Colonic mucosa (tissue), 4 donors: ENCODE measurements at places on chromosomes 2 and 18. TPM values are rescaled to one million over a fixed set of nuclear protein-coding genes. Genes with fewer than 3 reads are reported as not detected.

The SPAST gene
- total RNA-seq: 15.9 TPM

DNA sequence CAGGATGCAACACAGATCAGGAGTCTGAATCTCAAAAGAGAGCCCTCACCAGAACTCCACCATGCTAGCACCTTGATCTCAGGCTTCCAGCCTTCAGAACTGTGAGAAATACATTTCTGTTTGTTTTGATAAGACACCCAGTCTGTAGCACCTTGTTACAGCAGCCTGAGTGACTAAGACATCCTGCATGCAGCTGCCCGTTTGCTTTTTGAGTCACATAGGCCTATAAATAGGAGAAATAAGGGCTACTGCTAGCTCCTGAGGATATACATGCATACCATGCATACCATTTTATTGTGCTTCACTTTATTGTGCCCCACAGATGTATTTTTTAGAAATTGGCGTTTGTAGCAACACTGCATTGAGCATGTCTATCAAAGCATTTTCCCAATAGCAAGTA lies 337.8 kb downstream of the CDH2 start:
- no peak for DNase-seq

DNA sequence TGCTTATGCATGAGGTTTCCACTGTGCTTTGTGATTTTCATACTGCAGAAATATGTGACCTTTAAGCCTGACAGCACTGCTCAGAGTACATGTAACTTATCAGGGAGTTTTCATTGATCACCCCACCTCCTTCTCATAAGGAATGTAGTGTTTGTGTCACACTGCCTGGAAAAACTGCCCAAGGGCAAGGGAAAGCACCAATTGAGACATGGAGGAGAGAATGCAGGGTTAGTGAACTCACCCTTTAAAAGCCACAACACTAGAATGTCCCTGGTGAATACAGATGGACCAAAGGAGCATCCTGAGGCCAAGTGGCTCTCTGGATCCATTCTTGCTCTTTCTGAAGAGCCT lies 147.2 kb upstream of the SPATS2L start:
- DNase-seq: no peak

The C1GALT1C1L gene
- total RNA-seq: 0.22 TPM

GRCh38 chr2:17323697-17324096 lies 194.5 kb downstream of the RAD51AP2 start:
- no peak for DNase-seq

The ERICH2 gene
- not detected for total RNA-seq

The KANSL1L gene
- 7.7 TPM for total RNA-seq

DNA sequence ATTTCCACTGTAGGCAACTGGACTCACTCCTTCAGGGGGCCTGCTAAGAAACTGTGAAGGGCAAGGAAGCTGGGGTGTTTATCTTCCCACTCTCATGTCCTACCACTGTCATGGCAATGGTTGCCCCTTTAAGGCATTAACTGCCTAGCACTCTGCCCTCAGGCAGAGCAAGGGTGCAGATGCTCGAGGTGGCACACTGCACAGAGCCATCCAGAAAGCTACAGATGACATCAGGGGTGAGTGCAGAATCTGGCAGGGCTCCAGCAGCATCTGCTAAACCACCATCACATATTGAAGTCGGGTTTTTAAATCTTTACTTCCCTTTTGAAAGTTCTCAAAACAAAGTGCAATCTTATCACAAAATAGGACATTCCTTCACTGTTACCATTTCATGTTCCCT lies 75.4 kb downstream of the RAPGEF4 start:
- DNase-seq: no peak

GRCh38 chr2:109129921-109130722 lies 1.1 kb downstream of the SH3RF3 start:
- no peak for DNase-seq
